Fibroblast of skin of scalp (primary cell): ENCODE measurements at places on chromosomes 6 and 20.

GRCh38 chr20:23710771-23711170, 21.9 kb upstream of the CST4 start:
- no peak for DNase-seq

GRCh38 chr6:110545081-110545872, 68.9 kb upstream of the SLC22A16 start:
- DNase-seq = no peak

DNA sequence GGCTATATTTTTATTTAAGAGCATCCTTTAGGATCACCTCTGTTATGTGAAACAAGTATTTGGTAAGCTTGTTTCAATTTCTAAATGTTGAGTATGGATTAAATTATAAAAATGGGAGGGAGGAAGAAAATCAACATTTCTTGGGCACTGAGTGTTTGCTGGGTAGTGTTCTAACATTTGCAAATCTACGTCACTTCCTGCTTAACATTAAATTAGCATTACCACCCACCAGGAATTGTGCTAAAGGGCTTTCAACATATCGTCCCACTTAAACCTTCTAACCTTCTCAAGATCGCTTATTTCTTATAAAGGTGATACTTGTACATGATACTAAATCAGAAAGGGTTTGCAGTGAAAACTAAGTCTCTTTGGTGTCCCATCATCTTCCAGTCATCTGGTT, 7.9 kb upstream of the TMEM217 start:
- DNase-seq = no peak

GRCh38 chr6:54920628-54921027, 74.1 kb downstream of the FAM83B start:
- peak; percentile 31 for DNase-seq

- no peak for DNase-seq
Measured at GRCh38 chr20:3514012-3514642, 43.3 kb downstream of the ATRN start.

- no peak for DNase-seq
Measured at GRCh38 chr6:140535511-140535910, 1161.1 kb upstream of the CITED2 start.

- peak; percentile 67 for DNase-seq
Measured at GRCh38 chr6:148317739-148318138, 24.9 kb upstream of the SASH1 start.

- DNase-seq = no peak
Measured at GRCh38 chr20:51259455-51259854, 236.5 kb upstream of the KCNG1 start.
